Kidney epithelial cell (primary cell): ENCODE measurements at places on chromosomes 5 and 9.

GRCh38 chr5:132086277-132086794, 12.7 kb downstream of the CSF2 start:
- peak; percentile 89 for DNase-seq

GRCh38 chr5:94423411-94423810, 195.0 kb downstream of the KIAA0825 start:
- DNase-seq: no peak

- DNase-seq: no peak
These were observed 44.4 kb downstream of the PHAX start for GRCh38 chr5:126645132-126645531.

- no peak for DNase-seq
These were observed 593.7 kb upstream of the ACO1 start for GRCh38 chr9:31790720-31791119.

DNA sequence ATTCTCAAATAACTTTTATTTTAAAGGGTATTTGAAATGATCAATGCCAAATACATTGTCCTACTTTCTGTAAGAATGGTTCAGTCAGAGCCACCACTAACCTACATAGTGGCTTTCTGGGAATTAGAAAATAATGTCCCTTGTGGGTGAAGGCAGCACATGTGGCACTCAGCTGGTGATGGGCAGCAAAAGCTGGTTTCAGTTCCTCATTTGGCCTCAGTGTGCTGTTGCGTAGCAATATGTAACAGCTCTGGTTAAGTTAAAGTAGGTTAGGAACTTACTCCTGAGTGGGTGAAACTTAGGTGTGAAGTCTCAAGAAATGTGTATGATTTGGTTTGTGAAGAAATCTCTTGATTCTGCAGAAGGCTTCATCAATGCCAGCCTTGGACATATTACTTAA, 99.6 kb upstream of the SPEF2 start:
- no peak for DNase-seq

DNA sequence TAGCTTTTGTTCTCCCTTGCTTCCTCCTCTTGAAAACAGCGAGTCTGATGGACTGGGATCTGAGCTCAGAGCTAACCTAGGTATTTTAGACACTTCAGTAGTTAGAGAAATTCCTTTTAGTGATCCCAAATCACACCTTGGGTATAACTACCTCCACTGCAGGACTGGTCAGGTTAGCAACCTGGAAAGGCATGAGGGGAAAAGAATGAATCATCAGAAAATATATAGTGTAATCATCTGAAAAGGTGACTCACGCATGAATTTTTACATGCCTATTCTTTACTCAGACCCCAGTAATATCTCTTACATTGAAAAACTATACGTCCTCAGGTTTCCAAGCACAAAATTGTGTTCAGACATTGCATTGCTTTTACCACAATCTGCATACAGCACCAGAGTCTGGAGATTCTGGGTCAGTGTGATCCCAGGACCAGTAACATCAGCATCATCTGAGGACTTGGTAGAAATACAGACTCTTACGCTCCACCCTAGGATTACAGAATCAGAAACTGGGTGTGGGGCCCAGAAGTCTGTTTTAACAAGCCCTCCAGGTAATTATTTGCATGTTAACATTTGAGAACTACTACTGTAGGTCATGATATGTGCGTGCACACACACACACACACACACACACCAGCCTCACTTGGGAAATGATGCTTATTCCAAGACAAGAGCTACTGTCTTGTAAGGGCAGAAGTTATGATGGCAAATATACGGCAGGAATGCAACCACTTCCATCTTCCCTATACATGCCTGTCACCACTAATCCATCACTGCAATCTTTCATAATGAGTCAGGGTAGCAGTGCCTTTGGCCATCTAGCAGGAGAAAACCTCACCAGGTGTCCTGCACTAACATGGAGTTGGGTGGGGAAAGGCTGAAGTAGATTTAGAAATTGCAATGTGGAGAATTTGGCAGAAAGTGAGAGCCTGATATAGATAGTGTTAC, 271.6 kb upstream of the MAP3K1 start:
- DNase-seq: no peak

- DNase-seq: no peak
These were observed 15.5 kb upstream of the MEGF9 start for GRCh38 chr9:120729791-120730241.

DNA sequence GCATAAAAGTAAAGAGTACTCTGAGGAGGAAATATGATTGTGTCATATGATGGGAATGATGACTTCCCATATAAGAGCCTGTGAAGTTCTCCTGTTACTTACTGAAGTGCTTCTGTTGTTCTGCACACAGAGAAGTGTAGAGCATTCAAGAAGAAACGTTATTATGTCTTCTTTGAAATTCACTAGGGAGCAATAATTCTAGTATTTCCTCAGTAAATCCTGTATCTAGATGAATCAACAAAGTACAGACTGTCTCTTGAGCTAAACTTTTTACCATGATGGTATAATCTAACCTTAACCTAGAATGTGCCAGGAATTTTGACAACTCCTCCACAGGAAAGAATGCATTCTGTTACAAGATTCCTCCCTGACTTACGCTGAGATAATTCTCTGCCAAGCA, 18.9 kb upstream of the GHR start:
- DNase-seq: no peak

DNA sequence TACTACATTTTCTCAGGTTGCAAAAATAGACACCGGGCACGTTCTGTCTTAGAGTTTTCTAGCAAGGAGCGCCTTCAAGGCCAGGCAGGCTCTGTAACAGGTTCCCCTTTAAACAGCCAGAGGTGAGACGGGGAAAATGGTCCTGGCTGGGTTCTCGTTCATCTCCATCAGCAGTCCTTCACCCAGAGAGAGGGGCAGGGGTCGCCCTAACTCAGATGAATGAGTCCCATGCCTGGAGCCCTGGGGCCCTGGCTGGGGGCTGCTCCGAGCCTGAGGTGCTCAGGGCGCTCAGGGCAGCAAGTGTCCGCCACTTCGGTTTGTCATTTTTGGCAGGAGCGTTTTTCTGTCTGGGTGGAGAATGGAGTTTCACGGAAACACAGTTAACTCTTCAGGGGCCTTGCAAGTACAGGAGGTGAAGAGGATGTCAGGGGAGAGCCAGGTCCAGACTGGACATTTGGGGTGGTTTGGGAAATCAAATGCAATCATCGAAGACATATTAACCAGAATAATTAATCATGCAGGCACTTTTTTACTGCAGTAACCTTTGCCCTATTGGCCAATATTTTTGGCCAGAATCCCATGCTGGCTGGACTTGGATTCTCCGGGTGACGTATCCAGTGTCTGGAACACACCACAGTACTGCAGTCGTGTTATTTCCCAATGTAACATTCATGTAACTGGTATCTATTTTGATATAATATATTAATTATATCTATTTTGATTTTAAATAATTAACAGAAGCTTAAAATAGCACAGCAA, 2.9 kb downstream of the NTNG2 start:
- no peak for DNase-seq

DNA sequence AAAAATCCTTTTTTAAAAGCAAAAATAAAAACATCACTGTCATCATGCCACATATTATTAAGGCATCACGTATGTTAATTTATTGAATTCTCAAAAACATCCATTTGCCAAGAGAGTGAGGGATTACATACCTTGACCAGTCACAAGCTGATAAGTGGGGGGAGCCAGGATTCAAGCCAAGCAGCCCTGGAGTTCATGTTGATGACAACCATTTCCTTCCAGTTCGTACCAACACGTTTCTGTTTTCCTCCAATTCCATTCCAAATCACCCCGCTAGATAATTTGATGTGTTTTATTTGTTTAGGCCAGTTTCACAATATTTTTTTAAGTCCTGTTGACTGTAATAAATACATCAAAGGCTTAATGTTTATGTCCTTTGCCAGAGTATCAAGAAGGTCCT, 53.0 kb downstream of the SLC1A3 start:
- no peak for DNase-seq

GRCh38 chr9:98249771-98250170, 5.7 kb downstream of the TBC1D2 start:
- no peak for DNase-seq

DNA sequence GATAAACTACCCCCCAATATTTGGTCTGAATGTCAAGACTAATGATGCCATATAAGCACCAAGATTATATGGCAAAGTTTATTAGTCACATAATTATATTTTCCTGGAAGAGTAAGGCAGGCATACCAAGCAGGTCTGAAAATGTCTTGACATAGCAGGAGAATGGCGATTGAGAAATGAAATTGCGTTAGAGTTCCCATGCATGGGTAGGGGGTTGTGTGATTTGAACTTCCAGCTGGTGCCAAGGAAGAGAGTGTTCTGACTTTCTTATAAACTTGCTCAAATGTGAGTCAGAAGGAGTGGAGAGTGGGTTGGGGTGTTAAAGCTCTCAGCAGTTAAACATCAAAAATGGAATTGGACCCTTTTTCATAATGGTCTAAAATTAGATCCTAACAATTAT, 1200.6 kb upstream of the ACO1 start:
- no peak for DNase-seq

DNA sequence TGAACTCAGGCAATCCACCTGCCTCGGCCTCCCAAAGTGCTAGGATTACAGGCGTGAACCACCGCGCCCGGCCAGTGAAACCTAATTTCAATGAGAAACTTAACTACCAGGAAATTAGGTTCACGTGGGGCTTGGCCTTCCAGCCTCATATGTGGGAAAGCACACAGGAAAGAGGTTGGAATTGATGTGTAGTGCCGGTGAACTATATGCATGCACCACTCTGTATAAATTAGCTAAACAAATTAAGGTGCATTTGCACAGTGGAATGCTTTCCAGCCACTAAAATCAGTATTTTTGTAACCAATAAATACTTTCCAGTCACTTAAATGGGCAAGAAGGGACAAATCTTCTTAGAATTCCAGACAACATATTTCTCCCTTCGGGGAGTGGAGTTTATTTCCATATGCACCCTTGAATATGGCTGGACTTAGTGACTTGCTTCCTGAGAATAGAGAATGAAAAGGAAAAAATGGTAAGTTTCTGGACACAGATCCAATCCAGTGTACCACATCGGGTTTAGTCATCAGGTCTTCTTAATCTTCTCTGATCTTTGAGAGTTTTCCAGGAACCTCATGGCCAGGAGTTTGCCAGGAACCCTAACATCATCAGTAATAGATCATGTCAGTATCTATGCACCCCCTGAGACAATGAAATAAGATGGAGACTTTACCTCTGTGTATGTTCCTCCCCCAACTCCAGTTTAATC, 24.9 kb downstream of the ATOX1 start:
- no peak for DNase-seq

- no peak for DNase-seq
These were observed 226.8 kb downstream of the CETN3 start for GRCh38 chr5:90182726-90183125.
